ENCODE measurements at places on chromosomes 5 and 9.

- no peak for DNase-seq
These were observed 235.1 kb upstream of the PRR16 start for GRCh38 chr5:120229036-120229435.

DNA sequence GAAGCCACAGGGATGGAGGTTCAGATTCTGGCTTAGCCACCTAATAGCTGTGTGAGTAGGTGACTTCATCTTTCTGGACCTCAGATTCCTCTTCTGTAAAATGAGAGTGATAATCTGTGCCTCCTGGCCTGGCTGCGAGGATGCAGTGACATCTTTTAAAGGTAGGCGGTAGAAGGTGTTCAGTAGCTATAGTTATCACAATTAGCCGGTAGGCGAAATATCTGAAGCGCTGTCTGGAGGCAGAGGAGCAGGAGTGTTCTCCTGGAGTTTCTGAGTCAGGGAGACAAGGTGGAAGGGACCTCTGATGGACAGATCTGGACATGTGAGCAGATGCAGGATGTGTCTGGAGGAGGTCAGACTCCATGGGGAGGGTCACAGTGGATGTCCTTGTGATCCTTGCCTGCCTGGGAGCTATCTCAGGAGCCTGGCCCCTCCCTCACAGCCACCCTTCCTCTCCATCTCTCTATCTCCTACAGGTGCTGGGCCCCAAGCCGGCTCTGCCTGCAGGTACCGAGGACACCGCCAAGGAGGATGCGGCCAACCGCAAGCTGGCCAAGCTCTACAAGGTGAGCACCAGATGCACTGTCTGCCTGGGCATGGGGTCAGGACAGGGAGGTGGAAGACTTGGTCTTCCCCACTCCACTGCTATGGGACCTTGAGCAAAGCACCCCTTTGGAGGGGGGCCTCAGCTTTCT lies 45.6 kb downstream of the GSN start:
- DNase-seq: no peak

DNA sequence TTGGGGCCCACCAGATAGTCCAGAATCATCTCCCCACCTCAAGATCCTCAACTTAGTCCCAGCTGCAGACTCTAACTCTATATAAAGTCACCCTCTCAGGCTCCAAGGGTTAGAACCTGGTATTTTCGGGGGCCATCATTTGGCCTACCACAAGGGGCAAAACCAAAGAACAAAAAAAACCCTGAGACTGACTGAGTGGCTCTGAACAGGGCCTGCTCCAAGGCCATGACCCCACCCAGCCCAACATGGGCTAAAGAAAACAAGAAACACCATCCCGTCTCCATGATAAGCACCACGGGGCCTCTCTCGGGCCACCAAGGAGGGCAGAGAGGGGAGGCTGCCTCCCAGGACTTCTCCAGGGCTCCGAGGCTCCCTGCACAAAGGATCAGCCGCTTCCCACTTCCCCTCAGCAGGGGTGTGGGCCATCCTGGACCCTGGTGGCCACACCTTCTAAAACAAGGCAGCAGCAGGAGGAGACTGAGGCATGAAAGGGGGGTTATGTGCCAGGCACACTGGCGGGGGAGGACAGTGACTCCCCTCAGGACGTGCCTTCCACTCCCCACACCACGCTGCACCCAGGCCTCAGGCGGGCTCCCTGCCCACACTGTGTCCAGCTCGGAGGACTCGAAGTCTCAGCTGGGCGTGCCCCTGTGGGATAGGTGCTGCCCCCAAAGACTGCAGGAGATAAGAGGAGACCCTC lies 51.5 kb downstream of the SEMA4D start:
- no peak for DNase-seq

DNA sequence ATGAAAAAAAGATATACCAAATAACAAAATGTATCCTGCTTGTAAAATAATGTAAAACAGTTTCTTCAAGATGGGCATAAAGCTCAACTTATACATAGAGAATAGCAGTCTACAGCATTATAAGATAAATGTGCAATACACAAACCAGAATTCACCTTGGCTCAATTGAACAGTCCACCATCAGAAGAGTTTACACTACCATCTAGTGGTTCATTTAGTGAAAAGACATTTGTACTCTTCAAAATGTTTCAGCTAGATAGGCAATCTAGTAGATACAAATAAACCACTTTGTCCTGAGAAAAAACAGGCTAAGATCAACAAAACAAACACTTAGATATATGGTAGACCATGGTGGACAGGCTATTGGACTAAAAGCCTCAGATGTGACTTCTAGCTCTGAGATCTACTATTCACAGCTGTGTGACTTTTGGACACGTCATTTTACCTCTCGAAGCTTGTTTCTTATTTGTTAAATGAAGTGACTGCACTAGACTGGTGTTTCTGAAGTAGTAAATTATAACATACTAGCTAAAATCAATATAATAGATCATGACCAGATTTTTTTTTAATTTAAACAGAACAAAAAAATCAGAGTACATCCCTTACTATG lies 22.1 kb upstream of the TPD52L3 start:
- no peak for DNase-seq

DNA sequence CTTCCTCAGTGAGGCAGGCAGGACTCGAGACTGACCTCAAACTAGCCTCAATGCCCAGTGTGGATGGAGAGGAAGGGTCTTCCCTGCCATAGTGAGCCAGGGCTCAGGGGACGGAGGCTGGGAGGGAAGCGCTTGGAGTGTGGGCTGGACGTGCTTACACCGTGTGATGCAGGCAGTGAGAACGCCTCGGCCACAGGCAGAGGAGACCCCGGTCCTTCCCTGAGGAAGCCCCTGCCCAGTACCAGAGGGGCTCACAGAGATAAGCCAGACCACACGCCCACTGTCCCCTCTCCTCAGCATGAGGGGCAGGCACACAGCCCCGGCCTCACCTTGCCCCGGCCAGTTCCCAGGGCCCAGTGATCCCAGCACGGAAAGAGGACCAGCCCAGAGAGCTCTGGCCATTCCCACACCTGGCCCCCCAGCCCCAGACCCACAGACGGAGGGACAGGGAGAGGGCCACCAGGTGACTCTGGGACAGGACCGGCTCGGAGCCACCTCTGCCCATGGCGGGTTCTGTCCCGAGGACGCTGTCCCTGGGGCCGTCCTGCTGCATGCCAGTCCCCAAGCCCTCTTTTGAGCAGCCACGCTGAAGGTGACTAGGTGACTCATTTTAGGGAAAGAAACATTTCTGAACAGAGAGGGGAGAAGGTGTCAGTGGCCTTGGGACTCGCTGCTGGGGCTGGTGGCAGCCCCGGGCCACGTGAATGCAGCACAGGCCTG lies 6.0 kb upstream of the NSMF start:
- DNase-seq: no peak

DNA sequence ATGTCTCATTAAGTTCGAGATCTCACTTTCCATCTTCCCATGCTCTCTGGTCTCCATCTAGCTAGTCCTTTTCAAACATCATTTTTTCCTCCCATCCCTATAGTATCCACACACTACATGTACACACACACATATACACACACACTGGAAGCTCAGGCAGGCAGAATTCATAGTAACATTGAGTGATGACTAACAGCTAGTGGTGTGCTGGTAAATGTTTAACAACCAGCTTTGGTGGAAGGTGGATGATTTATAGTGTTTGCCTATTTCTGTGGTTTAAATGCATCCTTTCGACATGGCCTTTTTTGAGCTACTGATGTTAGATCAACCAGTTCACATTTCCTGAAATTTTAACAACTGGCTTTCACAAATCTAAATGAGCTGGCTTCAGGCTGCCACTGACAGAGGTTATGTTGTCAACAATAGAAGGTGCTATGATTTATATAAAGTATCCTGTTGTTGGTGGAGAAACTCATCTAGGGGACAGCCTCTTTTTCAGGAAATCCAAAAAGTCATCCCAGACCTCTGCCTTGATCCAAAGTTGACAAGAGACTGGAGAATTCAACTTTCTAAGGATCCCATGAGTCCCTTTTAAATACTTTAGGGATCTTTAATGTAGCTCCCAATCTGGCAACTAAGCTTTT lies 117.8 kb downstream of the CCDC192 start:
- peak; percentile 59 for DNase-seq

DNA sequence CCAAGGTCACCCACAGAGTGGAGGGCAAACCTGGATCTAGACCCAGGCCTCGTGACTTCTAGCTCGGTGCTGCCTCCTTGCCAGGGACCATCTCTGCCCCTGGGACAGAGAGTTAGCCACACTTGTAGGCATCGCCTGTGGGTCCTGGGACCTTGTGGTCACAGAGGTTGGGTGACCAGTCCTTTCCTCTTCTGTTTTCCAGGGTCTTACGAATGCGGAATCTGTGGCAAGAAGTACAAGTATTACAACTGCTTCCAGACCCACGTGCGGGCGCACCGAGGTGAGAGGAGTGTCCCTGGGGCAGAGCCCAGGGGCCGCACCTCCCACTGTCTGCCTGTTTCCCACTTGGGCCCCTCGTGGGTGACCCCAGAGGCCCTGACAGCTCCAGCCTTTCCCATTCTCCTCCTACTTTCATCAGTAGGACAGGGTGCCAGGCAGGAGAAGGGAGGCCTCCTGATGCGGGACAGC lies 76.3 kb downstream of the AMBP start:
- DNase-seq: peak; percentile 24

DNA sequence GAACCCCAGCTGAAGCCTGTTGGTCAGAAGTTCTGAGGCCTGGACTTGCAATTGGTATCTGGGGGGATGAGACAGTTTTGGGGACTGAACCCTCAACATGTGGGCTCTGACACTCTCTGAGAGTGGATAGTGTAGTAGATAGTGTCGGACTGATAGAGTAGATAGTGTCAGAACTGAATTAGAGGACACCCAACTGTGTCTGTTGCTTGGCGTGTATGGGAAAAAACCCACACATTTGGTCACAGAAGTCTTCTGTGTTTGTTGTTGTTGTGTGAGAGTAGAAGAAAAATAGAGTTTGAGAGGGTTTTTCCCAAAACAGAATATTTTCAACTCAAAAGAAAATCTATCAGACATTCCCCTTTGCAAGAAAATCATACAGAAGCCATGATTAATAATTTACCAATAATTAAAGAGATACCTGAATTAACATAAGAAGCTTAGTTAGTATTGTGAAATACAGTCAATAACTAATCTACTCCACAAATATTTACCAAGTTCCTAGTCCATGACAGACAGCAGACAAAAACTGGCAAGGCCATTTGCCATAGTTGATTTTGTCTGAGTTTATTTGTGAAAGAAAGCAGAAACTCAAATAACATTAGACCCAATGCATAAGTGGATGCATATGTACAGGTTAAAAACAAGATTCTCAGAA lies 170.9 kb downstream of the CTNND2 start:
- DNase-seq: no peak

DNA sequence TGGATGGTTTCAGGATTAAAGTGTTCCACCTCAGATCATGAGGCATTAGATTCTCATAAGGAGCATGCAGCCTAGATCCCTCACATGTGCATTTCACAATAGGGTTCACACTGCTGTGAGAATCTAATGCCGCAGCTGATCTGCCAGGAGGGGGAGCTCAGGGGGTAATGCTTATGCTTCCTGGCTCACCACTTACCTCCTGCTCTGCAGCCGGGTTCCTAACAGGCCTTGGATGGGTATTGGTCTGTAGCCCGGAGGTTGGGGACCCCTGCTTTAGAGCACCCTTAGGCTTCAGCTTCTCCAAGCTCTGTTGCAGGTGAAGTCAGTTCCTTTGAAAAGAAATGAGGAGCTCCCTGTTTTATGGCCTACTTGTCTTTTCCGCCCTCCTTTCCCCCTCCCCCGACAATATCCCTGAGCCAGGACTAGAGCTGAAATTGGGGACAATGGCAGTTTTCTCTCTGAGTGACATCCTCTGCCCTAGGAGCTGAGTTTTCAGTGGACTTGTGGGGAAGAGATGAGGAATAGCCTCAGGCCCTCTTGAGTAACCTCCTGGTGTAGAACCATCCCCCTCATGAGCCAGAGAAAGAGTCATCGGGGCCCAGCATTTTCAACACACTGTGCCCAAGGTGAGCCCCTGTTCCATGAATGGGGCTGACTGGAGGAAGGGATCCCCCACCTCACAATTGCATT lies 16.2 kb upstream of the MAT2B start:
- no peak for DNase-seq

GRCh38 chr9:100774962-100775361 lies 197.1 kb downstream of the CAVIN4 start:
- no peak for DNase-seq

DNA sequence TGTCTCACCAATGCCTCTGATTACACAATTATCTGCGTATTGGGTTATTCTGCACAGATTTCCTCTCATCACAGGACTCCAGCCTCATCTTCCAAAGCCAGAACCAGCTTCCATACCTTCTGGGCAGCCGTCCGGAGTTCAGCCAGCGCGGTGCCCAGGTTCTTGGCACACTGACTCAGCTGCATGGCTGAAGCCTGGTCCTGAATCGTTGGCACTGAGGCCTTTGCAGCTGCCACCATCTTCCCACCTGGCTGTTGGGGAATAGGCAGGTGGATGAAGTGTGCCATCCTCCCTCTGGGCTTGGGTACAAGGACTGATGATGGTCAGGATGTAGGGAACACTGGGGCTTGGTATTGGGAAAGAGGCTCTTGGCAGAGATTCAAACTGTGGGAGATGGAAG lies 17.9 kb downstream of the TLN1 start:
- no peak for DNase-seq

DNA sequence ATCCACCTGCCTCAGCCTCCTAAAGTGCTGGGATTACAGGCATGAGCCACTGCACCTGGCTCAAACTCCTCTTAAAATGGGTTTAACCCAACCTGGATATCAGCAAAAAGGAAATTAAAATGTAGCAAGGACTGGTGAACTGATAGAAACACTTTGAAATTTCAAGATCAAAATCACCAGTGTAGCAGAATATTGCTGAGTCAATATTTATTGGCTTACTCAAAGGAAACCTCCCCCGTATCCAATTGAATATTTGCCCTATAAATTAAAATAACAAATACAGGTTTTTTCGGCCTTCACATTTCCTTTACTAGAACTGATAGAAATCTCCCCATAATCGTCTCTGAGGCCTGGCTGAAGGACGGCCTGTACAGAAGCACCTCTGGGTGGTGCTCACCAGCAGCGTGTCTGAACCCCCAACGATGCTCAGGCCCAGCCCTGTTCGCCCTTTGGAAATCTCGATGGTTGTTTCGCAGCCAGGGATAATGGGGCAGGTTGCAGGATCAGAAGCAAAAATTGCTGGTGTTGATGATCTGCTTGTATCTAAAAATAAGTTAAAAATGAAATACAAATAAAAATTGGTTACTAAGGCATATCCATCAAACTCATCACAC lies 156.6 kb downstream of the MPDZ start:
- no peak for DNase-seq

DNA sequence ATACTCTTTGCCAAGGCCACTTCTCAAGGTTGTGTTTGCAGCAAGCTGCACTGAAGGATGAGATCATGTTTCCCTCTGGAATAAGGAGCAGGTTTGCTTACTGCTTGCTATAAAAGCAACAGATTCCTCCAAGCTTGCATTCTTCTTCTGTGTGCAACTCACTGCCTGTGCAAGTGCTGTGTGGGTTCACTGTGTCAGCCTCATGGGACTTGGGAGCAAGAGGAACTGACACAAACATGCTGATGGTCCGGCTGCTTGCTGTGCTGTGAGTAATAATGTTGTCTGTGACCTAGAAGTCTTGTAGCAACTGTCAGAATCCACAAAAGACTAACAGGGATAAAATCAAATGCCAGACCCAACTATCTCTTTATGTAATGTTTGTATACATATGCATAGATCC lies 33.6 kb upstream of the SHC3 start:
- DNase-seq: no peak

Measured in kidney (tissue), 22 donors.